Activated naive CD4-positive, alpha-beta T cell treated with Interleukin-2 at 50 U/mL for 16 hours (primary cell): ENCODE measurements at places on chromosomes 7 and 10.

DNA sequence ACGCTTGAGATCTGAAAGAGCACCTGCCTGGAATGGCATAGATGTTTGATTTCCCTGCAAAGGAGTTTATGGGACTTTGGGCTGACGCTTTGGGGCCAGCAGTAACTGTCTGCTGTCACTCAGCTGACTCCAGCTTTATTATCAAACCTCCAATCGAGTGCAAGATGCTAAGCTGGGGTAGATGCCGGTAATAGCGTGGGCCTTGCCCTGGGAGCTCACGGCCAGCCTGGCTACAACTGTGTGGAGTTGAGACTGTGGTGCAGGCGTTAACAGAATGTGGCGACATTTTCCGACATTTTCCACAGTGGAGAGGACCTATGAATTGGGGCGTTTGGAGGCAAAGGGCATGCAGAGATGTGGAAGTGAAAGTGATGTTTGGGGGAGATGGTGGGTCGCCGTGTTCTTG, 1.3 kb downstream of the CHST12 start:
- no peak for DNase-seq

DNA sequence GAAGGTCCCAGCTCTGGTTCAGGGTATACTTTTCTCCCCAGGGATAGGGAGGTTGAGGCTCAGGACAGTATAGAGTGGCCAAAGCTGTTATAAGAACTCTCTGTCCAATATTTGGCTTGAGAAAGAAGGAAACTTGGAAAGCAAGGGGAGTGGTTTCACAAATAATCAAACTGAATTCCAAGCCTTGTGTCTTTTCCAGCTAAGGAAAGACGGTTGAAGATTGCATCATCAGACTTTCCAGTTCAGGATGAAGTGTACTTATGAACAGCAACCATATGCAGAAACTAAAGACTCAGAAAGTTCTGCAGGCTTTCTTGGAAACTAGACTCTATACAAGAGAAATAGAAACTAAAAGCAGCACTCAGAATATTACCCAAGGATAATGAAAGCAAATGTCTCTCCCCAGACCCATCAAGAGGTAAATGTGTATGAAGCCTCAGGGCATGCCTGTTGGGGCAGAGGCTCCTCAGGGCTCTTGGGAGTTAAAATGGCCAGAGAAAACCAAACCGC, 46.4 kb downstream of the RAMP3 start:
- DNase-seq = peak; percentile 7

DNA sequence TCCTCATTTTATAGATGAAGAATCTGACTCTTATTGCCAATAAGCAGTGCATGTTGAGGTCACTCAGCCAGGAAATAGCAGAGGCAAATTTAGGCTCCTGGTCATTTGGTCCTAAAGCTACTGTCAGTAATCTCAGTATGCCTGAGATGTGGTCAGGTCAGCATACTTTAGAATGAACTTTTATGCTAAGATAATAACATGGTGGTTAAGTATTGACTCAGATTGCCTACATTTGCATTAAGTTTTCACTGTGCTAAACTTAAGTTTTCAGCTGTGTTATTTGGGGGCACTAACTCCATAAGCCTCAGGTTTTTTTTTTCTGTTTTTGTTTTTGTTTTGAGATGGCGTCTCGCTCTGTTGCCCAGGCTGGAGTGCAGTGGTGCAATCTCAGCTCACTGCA, 35.9 kb upstream of the CCSER2 start:
- no peak for DNase-seq

DNA sequence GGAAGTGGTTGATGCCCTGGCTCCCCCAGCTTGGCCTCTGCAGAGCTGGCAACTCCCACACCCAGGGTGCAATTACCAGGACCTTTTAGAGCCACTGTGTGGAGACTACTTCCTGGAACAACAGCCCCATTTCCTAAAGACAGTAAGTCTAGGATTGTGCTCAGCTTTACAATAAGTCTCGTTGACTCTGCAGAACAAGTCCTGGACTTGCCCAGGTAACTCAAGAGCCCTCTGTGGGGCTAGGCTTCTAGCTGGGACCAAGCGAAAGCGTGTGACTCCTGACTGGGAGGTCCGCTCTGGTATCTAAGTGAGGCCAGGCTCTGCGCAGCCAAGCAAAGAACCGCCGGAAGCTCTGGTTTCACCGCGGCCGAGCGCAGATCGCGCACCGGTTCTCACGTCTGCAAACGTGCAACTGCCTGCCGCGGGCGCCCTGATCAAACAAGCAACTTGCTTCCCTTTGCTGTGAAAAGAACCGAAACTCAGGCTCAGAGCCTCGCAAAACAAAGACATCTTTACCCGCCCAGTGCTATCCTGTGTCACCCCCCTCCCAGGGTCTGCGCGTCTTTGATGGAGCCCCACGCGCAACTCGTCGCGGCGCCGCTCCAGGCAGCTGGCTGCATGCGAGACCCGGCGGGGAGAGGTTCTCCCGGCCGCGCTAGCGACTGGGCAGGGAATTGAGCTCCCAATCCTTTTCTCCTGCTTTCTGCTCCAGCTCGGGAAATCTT, 4.4 kb upstream of the PDLIM1 start:
- DNase-seq = peak; percentile 12

- no peak for DNase-seq
These were observed 70.5 kb downstream of the AHR start for GRCh38 chr7:17368856-17369524.

GRCh38 chr7:42673951-42674350, 237.9 kb downstream of the C7orf25 start:
- no peak for DNase-seq

DNA sequence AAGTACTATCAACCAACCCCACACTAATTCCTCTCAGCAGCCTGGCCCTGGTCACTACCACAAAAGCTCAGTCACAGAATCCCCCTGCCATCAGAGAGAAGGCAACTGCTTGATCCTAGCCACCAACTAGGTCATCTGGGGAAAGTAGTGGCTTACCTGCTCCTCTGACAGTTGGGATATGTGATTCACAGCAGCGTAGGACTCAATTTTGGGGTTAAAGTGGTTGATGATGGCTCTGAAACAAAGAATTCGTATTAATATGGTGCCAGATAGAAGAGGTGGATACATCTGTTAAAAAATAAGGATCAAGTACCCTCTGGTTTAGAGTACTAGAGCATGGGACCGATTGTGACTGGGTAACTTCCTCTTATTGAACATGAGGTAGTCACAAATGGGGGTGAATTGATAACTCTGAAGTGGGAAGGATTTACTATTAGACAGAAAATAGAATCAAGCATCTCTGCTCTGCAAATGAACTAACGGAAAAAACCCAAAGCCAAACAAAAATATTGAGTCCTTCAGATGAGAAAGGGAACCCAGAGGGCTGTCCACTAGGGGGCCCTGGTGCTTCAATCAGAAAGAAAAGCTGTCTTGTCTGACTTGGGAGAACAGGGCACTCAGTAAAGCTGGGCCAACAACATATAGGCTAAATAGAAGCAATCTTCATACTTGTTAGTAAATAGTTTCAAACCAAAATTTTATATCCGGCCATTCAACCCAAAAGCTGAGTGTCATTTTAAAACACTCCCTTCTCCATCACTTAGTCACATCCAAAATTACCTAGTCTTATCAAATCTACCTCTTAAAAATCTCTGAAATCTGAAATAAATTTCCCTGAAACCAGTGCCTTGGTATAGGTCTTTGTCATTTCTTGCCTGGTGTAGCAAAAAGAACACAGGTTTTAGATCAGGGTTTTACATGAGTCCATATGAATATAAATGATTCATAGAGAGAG, 45.9 kb upstream of the KCNIP2 start:
- DNase-seq = peak; percentile 72

GRCh38 chr7:99563650-99564049, 5.2 kb downstream of the ZNF655 start:
- no peak for DNase-seq

DNA sequence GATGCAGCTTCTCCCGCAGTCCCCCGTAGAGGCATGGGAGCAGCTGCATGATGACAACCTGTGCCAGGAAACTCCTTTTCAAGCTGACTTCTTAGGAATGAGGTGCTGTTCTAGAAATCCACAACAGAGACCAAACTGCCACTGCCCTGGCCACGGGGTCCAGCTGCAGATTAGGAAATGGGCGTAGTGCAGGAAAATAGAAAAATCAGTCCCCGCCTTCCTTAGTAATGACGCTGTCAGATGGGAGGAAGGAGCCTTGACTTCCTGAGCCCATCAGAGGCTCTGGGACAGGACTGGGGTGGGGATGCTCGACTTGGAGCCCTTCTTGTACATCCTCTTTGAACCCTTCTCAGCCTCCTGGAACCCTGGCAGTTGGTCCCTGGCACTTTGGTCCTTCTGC, 227.8 kb upstream of the GRB10 start:
- no peak for DNase-seq

DNA sequence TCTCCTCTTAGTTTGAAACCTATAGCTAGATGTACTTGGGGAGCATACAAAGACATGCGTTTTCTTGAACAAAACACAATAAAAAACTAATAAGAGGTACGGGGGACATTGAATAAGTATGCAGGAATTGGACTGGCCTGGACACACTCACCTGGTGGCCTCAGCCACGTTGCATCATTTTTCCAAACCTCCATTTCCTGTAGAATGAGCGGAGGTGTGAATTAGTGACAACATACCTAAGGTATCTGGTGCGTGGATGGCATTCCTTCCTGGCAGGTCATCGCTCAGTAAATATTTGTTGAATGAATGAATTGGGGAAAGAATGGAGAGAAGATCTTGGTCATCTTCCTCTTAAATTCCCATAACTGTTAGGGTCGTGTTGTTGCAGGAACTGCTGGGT, 103.2 kb upstream of the CTBP2 start:
- no peak for DNase-seq

- no peak for DNase-seq
These were observed 868.0 kb downstream of the KCNMA1 start for GRCh38 chr10:76769582-76769981.

DNA sequence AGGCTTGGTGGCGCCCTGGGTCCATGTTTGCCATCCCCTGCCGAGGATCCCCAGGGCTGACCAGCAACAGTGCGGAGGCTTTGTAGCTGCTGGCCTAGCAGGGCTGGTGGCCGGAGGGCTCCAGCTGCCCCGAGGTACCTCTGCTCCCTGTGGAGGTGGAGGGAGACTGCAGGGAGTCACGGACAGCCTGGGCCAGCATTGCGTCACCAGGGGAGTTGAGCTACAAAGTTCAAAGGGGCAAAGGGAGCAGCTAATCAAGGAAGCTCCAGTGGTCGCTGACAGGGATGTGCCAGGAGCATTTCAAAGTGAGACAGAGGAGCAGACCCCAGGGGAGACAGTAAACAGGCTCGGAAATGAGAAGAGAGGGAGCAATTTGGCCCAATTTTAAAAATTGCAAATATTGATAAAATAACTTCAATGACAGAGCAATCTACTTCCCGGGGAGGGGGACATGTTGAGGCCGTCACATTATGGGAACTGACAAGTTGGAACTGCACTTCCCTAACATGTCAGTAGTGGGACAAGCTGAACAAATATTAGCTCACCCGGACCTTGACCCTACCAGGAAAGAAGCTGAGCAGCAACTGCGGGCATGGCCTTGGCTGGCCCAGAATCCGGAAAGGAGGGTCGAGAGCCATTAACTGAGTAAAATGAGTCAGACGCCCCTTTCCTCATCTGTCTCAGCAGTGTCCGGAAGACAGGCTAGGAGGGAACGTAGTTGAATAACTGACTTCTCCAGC, 39.4 kb downstream of the BTBD16 start:
- no peak for DNase-seq

- DNase-seq = no peak
These were observed 234.0 kb downstream of the ZMYND11 start for GRCh38 chr10:369221-369683.

DNA sequence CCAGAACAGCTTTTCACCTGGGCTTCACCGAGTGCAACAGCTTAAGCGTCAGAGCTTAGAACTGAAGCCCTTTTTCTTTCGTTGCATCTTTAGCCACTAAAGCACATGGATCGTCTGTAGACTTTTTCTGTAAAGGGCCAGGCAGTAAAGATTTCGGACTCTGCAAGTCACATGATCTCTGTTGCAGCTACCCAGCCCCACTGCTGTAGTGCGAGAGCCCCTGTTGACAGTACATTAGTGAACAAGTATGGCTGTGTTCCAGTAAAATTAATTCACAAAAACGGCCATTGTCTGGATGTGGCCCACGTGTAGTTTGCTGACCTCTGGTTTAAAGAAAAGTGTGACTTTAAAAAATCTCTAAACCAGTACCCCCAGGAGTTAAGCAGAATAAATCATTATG, 39.4 kb downstream of the FBH1 start:
- no peak for DNase-seq

DNA sequence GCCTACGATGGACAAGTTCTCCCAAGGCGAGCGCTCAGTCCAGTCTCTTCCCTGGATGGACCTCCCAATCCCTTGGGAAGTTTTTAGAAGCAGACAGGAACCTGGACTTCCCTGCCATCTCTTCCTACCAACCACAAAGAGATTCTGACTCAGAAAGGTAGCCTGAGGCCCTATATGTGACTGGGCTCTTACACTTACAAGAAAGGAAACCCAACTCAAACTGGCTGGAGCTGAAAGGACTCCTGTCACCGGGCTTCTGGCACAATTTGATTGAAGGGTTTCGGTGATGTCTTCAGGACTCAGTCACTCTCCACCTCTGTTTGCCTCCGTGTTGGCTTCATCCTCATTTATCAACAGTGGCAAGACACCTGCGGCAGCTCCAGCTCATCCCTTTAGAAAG, 3.7 kb upstream of the COL13A1 start:
- no peak for DNase-seq

DNA sequence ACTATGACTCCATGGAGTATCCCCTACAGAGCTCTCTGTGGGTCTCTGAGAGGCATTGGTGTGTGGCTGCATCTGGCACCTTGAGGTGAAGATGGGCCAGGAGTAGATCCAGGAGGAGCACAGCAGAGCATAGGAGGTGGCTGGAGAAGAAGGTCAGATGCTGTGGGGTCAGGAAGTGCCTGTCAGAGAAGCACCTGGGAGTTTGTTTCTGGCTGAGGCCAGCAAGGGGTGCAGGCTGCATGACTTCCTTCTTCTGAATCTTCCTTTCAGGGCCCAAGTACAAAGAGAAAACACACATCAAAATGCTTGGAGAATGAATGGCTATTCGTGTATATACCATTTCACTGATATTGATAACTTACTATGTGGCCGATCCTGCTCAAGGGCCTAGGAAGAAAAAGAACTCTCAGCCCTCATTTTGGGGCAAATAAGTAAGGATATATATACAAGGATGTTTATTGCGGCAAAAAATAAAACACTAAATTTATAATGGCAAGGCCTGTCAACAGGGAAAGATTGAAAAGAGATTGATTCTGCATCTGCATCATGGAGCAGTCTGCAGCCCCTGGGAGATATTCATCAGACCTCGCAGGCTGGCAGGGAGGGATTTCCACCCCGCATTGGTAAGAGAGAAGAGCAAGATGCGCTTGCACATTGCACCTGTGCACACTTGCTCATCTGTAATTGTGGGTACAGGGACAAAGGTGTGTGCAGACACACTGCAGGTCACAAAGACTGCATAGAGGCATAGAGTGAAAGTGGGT, 39.2 kb downstream of the PTPRE start:
- no peak for DNase-seq

- DNase-seq = no peak
These were observed 151.7 kb upstream of the PPP2R2D start for GRCh38 chr10:131748831-131749766.

DNA sequence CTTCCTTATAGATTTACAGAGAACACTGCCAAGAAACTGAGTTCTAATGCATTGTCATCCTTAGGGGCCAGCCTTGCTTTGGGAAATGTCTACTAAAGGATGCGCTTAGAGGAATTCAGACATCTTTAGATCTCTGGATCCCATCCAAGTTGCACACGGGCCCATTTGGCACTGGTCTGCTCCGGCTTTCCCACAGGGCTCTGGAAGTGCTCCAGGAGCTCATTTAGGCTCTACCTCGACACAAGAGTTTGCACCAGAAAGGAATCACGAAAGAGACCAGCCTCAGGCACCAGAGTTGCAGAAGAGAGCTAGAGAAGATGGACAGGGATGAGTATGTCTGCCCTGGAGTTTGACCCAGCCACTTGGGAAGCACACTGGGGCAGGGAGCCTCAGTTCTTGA, 150.1 kb upstream of the TMEM72 start:
- no peak for DNase-seq
